ENCODE measurements at places on chromosomes 2 and 18.

GRCh38 chr2:69571189-69571588 is 72.3 kb downstream of the AAK1 start:
- no peak for DNase-seq

- DNase-seq, result no peak
These were observed 35.0 kb upstream of the DOK6 start for GRCh38 chr18:69365658-69366057.

- DNase-seq, result no peak
These were observed 85.1 kb downstream of the ARL4C start for GRCh38 chr2:234411793-234412192.

DNA sequence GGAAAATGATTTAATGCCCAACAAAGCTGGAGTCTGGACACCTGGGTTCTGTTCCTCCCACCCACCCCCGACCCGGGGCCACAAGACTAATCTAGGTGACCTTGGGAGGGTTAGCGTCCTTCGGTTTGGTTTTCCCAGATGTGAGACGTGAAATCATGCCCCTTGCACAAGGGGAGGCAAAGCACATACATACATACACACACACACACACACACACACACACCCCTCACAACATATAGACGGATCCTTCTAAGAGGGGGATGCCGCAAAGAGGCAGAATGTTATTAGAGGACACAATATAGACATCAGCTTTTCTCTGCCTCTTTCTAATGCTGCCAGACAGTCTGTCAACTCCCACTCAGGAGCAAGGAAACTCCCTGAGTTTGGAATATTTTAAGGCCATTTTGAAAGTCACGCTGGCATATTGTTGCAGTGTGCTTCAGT is 616 bp upstream of the RBMS1 start:
- no peak for DNase-seq

GRCh38 chr2:103605071-103605780 is 843.4 kb downstream of the TMEM182 start:
- DNase-seq, result no peak

DNA sequence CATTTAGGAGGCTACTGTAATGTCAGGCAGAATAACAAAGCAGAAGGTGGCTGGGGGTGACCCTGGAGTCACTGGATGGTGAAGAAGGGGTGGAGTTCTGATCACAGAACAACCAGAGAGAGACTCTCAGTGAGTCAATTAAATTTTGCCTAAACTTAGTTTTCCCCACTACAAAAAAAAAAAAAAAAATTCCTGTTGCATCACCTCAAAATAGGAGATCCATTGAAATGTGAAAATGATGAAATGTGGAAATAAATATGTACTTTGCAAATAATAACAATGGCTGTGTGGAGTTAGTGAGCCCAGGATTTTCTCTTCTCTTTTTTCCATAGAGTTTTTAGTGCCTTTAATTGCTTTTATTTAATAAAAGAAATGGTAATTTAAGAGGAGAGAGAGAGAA is 165.5 kb downstream of the GFPT1 start:
- DNase-seq, result no peak

GRCh38 chr2:196213252-196213980 is 42.0 kb upstream of the STK17B start:
- DNase-seq, result no peak

- DNase-seq, result no peak
These were observed 139.7 kb downstream of the EHBP1 start for GRCh38 chr2:62845256-62845655.

- no peak for DNase-seq
These were observed 134.2 kb upstream of the SPRED2 start for GRCh38 chr2:65566617-65567016.

DNA sequence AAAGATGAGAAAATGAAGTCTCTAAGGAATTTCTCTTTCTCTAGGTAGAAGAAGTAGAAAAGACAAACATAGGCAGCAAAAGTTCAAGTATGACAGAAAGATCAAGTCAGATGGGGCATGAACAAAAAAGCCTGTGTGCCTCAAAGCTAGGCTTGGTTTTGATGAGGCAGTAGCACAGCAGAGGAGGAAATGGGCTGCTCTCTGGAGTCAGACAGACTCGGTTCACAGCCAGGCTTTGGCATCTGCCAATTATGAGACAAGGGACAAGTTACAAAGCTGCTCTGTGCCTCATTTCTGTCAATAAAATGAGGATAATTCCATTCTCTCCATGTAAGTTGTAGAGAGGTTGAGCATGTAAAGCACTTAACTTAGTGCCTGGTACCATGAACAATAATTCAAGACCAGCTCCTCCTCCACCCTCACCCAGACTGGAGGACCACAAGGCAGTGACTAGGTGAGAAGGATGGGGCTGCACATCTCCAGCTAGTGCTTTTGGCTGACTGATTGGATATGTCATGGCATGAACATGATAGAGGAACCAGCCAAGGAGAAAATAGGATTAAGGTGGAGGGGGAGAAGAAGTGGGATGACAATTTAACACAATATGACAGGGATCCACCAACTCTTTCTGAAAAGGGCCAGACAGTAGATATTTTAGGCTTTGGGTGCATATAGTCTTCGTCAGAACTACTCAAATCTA is 84.6 kb downstream of the TMEM163 start:
- no peak for DNase-seq

GRCh38 chr2:200054681-200055468 is 99.5 kb downstream of the MAIP1 start:
- no peak for DNase-seq

DNA sequence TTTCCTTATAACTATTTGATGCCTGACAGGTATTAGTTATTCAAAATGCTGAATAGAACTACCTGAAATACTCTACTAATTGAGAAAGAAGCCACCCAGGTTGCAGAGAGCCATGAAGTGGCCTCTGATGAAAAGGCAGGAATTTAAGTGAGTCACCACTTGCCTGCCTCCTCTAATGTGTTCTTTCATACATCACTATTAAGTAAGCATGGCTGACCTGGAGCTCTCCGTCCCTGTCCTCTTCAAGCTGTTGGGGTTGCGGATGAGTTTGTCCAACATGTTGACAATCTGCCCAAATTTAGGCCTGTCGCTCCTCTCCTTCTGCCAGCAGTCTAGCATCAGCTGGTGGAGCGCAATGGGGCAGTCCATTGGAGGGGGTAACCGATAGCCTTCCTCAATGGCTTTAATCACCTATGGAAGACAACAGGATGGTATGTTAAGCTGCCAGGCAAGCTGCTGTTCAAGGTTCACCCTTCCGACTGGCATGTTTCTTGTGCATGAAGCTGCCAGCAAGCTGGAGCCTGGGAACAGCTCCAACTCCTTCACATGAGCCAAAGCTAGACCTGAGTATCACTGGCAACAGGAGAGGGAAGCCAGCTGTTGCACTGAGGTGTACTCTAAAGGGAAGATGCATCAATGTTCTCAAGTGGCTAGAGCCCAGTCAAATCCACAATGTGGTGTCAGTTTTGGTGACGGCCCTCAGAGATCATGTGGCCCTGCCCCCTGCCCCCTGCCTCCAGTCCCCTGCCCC is 142.2 kb downstream of the EPHA4 start:
- no peak for DNase-seq

- no peak for DNase-seq
These were observed 62.3 kb upstream of the GREB1L start for GRCh38 chr18:21179590-21180220.

GRCh38 chr2:21289989-21290388 is 166.2 kb downstream of the TDRD15 start:
- no peak for DNase-seq

GRCh38 chr18:7116001-7116730 is 1.4 kb downstream of the LAMA1 start:
- no peak for DNase-seq

DNA sequence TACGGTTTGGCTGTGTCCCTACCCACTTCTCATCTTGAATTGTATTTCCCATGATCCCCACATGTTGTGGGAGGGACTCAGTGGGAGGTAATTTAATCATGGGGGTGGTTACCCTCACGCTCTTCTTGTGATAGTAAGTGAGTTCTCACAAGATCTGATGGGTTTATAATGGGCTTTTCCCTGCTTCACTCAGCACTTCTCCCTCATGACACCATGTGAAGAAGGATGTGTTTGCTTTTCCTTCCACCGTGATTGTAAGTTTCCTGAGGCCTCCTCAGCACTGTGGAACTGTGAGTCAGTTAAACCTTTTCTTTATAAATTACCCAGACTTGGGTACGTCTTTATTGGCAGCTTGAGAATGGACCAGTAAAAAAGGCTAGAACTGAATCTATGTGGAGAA is 750.0 kb upstream of the ID2 start:
- DNase-seq, result no peak

GRCh38 chr2:128536925-128537620 is 218.4 kb upstream of the HS6ST1 start:
- no peak for DNase-seq

GRCh38 chr18:79549638-79550000 is 130.0 kb upstream of the CTDP1 start:
- DNase-seq, result no peak

DNA sequence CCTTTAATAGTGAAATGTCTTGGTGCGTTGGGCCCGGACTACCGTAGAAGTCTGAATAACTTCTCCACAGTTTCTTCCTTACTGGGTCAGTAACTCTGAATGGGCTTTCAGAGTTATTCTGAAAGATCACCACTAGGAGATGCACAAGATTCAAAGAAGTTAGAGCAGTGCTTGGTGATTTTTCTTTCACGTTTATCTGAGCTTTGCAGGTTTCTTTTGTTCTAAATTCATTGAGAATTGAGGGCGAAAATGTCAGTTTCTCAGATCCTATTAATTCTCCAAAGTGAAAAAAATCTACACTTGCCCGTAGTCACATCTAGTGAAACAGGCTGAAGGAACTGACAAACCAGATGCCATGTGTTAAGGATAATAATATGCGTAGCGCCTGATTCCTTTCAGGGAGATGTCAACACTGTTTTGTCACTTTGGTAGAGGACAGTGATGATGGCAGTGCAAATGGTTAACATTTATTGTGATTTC is 70.1 kb downstream of the QPCT start:
- DNase-seq, result no peak

GRCh38 chr2:122748552-122749011 is 993.1 kb downstream of the TSN start:
- DNase-seq, result no peak

- no peak for DNase-seq
These were observed 319.0 kb upstream of the SOX11 start for GRCh38 chr2:5373200-5373599.

- no peak for DNase-seq
These were observed 123.1 kb upstream of the NDUFV2 start for GRCh38 chr18:8979258-8979988.

DNA sequence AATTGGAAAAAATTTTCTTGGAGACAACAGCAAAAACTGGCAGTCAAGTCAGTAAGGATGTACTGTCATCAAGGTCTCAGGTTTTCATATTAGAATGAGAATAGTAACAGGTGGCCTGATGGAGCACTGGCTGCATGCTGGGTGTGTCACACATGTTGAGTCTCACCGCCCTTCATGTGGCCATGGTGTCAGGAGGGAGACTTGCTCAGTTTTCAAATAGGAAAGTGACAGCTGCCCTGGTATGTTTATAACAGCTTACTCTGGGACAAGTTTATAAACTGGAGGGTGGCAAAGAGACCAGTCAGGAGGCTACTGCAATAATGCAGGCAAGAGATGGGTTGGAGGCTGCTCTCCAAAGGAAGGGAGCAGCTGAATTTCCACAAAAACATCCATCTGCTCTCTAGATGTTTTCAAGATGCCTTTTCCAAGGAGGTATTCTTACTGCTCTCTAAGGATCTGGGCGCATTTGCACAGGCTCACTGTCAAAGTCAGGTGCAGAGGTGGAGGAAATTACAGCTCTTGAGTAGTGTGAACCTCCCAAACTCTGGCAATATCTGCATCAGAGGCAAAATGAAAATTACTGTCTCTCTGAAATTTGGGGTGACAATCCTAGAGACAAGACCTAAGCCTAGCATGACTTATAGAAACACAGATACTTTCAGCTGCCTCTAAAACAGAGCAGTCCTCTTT is 321.9 kb upstream of the RAB12 start:
- DNase-seq, result no peak

DNA sequence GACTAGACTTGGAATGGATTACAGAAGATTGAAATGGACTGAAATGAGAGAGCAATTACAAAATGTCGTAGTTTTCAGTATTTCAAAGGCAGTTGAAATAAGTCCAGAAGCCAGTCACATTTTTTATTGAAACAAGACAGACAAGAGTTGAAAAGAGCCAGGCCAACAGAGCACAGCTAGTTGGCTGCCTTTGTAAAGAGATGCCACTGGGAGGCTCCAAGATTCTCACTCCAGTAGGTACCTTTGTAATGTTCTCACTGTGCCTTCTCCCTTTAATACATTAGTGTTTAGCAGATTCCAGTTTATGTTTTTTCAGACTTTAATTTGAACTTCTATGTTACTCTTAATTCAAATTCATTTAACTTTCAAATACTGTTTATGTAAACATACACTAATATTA is 234.8 kb downstream of the DSEL start:
- DNase-seq, result no peak

GRCh38 chr2:8303322-8303832 is 378.5 kb upstream of the ID2 start:
- no peak for DNase-seq

DNA sequence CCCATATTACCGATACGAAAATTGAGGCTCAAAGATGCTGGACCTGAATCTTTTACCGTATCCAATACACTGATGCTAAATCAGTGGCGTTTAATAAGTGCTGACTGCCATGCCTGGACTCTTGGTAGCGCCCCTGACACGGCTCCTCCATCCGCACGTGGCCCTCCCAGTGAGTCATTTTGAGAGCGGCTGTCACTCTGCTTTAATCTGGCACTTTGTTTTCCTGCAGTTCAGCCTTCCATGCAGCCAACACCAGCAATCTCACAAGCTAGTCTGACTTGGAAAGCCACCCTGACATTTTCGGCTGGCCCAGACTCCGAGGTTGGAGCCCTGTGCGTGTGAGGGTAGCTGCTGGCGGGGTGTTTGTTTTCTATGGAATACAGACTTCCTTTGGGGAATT is 155.1 kb upstream of the LMAN1 start:
- no peak for DNase-seq

GRCh38 chr18:24322584-24323136 is 75.0 kb downstream of the OSBPL1A start:
- no peak for DNase-seq

- no peak for DNase-seq
These were observed 347.5 kb upstream of the CELF4 start for GRCh38 chr18:37913051-37913450.

GRCh38 chr2:55425431-55425831 is 5.8 kb upstream of the CCDC88A start:
- DNase-seq, result no peak

- DNase-seq, result no peak
These were observed 6.2 kb upstream of the KDSR start for GRCh38 chr18:63373161-63373560.

- DNase-seq, result no peak
These were observed 178.9 kb downstream of the METTL4 start for GRCh38 chr18:2392446-2392845.

DNA sequence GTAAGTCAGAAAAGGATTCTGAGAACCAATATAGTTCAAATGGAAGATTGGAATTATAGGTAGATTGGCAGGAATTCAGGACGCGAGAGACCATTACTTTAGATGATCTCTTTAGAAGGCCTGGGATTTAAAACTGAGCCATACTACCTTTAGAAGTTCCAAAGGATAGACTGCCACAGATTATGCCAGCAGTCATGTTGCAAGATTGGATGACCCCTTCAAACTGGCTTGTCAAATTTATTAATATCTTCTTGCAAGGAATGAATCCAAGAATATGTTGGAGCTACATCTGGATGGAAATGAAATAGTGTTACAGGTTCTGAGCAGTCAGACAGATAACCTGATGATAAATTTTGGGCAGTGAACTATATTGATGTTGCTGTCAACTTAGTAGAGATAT is 22.0 kb downstream of the BABAM2 start:
- no peak for DNase-seq

GRCh38 chr2:27724191-27724590 is 47.3 kb upstream of the MRPL33 start:
- no peak for DNase-seq

GRCh38 chr2:55888936-55889335 is 34.6 kb downstream of the EFEMP1 start:
- no peak for DNase-seq

Data from activated gamma-delta T cell (primary cell).